ENCODE measurements at places on chromosomes 7 and 10. TPM values are rescaled to one million over a fixed set of nuclear protein-coding genes. Genes with fewer than 3 reads are reported as not detected.

URGCP gene
- polyA plus RNA-seq, result 18.3 TPM

FGFBP3 gene
- 0.40 TPM for polyA plus RNA-seq

PRR15 gene
- polyA plus RNA-seq, result 0.43 TPM

IGF2BP3 gene
- 21.6 TPM for polyA plus RNA-seq

EPHB6 gene
- polyA plus RNA-seq, result 1.1 TPM

CLIP2 gene
- 9.6 TPM for polyA plus RNA-seq

CC2D2B gene
- not detected for polyA plus RNA-seq

GFRA1 gene
- 6.1 TPM for polyA plus RNA-seq

ANKRD2 gene
- 0.26 TPM for polyA plus RNA-seq

HOXA9 gene
- 0.11 TPM for polyA plus RNA-seq

VSTM2A gene
- not detected for polyA plus RNA-seq

CFAP46 gene
- polyA plus RNA-seq, result 0.64 TPM

ANAPC16 gene
- polyA plus RNA-seq, result 46.0 TPM

SOSTDC1 gene
- polyA plus RNA-seq, result 0.07 TPM

OR2A1 gene
- polyA plus RNA-seq, result 0.07 TPM

GRID2IP gene
- polyA plus RNA-seq, result not detected

CYP26C1 gene
- polyA plus RNA-seq, result 0.02 TPM

GPRIN2 gene
- not detected for polyA plus RNA-seq

ZNF277 gene
- 23.1 TPM for polyA plus RNA-seq

IKZF1 gene
- polyA plus RNA-seq, result not detected

VWA2 gene
- polyA plus RNA-seq, result 0.11 TPM

ZNF518A gene
- polyA plus RNA-seq, result 5.2 TPM

WDR86 gene
- polyA plus RNA-seq, result not detected

FEZF1 gene
- polyA plus RNA-seq, result not detected

ING3 gene
- 14.5 TPM for polyA plus RNA-seq

OR13A1 gene
- not detected for polyA plus RNA-seq

AKAP9 gene
- polyA plus RNA-seq, result 16.6 TPM

BUB3 gene
- 229 TPM for polyA plus RNA-seq

MEST gene
- 382 TPM for polyA plus RNA-seq

GIMAP1 gene
- polyA plus RNA-seq, result not detected

HOGA1 gene
- 0.79 TPM for polyA plus RNA-seq

LOXL4 gene
- 39.8 TPM for polyA plus RNA-seq

IMMP2L gene
- 6.9 TPM for polyA plus RNA-seq

CYP51A1 gene
- 28.7 TPM for polyA plus RNA-seq

AMZ1 gene
- polyA plus RNA-seq, result 0.26 TPM

Data from fibroblast of lung (primary cell).